ENCODE measurements at places on chromosomes 7 and 10.

DNA sequence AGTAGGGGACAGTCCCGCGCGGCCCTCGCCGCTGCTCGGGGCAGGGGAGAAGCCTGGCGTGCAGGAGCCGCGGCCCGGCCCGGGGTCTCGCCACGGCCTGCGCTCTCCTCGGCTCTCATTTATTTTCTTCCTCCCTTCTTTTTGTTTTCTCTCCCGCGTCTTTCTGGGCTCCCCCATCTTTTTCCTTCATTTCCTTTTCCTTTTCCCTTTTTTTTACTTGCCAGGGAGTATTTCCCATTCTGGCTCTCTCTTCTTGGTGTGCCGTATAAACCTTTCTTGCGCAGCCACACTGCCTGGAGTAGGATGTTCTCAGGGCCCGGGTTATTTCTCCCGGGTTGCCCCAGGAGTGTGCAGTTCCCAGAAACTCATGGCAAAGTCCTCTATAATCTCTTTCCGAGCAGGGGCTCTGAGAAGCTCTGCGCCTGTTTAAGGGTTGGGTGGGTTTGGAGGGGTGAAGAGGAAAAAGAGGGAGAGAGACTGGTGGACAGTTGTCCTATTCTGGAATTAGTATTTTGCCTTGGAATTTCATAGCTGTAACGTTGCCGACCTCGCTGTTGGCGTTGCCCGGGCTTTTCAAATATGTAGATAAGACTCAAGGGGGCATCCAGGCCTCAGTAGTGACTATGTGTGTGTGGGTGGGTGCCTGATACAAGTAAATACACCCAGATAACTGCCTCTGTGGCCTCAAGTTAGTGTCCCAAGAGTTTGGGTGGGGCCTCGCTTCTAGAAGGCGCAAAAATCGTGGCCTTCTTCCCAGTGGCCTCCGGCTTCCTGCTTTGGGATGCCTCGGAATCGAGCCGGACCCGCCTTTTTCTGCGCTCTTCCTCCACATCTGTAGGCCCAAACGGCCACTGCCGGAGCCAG, 4.3 kb upstream of the ZNF503 start:
- DNase-seq = no peak

DNA sequence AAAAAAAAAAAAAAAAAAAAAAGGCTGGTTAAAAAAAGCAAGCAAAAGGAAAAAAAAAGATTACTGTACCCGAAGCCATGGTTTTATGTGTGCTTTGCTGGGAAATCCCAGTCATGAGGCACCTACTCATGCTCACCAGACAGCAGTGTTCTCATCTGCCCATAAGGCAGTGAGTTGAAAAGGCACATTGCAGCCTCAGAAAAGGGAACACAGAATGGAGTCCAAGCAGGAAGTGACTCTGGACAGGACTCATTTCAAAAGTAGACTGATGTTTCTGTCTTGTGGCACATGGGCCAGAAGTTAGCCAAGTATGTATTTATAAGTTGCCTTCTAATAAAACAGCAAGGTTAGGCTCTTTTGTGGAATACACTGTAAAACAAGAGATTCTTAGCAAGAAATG, 40.2 kb downstream of the PDSS1 start:
- DNase-seq = no peak

- no peak for DNase-seq
These were observed 121.5 kb downstream of the SLIT1 start for GRCh38 chr10:97063983-97064837.

- no peak for DNase-seq
These were observed 199.5 kb downstream of the REEP3 start for GRCh38 chr10:63720676-63721075.

- no peak for DNase-seq
These were observed 49.6 kb upstream of the PDE1C start for GRCh38 chr7:32119790-32120196.

- DNase-seq = no peak
These were observed 238.2 kb upstream of the GRB10 start for GRCh38 chr7:51020944-51021343.

DNA sequence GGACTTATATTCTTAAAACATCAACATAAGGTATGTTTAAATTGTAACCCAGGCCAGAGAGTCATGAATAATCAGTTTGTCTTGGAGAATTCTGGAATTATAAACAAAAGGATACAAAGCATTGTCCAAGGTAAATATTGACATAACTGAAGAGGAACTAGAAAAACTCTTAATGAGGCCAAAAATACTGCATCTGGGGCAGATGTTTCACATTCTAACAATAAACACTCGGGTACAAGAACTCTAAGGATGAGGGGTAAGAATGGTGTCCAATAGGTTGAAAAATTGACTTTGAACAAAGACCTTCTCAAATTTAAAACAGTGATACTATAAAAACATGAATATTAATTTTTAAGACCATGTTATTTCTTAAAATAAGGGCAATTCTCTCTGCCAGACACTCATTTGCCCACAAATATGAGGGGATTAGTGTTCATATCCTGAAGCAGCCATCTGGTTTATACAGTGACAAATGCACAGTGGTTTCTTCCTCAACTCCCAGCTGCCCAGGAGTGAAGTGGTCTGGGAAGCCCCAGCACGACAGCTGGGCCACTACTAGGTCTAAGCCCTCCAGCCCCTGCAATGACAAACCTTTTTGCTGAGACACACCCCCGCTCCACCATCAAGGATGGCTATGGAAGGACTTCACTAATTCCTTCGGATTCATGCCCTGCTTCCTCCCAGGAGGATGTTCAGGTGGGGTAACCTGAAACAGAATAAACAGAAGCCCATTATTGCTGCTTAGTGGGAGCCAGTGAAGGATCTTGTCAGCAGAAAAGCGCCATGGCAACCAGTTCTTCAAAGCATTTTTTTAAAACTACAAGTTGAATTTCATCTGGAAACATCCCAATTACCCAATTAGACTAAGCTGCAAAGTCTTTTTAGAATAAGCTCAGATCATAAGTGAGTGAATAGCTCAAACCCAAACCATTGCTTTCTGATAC, 107.5 kb upstream of the ARID5B start:
- no peak for DNase-seq

- DNase-seq = no peak
These were observed 155.7 kb upstream of the FGFR2 start for GRCh38 chr10:121753726-121754476.

- no peak for DNase-seq
These were observed 31.5 kb downstream of the TMEM248 start for GRCh38 chr7:66952343-66953043.

DNA sequence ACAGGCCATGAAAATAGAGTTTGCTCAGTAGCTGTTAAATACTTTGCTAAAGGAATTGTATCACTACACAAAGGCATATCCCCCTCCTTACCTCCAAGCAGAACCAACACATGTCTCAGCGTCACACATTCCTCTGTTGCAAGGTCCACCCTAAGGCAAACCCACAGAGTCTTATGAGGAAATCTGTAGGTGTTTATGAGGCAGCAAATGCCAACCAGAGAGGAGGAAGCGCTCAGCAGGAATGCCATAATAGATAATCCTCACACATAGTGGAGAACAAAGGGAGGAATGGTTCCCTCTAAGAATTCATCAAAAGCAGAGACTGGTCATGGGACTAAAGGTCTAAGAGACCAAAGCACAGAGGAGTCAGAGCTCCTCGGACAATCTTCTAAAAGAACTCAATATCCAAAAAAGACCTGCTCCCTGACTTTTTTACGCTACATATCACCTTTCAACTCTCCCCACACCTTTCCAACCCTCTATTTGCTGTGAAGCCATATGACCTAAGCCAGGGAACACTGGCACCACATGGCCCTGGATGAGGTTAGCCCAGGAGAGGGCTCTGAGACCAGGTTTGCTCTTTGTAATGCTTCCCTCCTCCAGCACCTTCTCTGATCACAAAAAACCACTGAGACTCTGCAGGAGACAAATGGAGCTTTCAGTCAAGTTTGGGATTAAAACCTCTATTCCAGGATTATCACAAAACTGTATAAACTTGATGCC, 7.3 kb downstream of the SLC25A13 start:
- DNase-seq = no peak

- DNase-seq = no peak
These were observed 55.3 kb downstream of the CSGALNACT2 start for GRCh38 chr10:43193496-43194080.

DNA sequence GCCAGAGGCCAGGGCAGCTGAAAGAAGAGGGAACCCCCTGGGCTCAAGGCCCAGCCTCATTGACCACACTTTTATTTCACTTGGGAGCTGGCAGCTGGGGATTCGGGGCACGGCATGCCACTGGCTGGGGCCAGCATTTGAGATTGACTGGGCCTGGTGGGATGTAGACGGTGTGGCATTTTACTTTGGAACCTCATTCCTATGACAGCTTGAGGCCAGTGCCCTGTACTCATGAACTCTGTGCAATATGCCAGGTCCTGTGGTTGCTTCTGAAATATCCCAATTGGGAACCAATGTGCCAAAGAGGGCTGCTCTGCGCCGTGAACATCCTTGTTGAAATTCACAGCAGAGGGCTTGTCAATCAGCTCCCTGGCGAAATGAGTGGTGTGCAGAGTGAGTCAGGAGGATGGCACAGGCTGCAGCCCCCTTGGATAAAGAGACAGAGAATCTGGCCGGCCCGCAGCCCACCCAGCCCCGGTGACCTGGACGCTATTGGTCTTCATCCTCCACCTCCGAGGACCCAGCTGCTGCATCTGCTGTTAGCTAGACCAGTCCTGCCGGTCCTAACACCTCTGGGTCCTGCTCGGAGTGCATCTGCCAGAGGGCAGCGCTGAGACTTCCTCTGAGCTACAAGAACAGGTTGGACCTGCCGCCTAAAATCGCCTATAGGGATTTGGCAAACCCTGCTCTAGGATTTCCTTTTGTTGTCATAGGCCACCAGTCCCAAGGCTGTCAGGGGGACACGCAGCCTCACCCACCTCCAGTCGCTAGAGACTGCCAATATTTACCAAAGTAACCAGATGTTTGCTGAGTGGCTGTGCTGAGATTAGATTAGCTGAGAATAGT, 58.0 kb downstream of the PRKAG2 start:
- DNase-seq = no peak

DNA sequence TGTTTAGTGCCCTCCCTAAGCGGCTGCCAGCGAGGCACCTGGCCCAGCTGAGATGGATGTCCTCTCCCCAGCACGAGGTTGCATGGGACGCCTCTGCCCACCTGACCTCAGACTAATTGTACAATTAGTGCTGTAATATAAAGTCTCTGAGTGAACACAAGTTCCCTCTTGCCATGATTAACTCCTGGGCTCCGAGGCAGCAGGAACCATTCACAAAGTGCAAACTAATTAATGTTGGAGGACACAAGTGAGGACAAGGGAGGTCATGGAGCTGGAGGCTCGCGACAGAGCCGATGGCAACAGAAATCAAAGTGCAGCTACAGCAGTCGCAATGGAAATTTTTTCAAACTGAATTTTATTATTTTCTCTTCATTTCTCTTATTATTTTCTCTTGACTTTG, 156.6 kb upstream of the ADARB2 start:
- no peak for DNase-seq

DNA sequence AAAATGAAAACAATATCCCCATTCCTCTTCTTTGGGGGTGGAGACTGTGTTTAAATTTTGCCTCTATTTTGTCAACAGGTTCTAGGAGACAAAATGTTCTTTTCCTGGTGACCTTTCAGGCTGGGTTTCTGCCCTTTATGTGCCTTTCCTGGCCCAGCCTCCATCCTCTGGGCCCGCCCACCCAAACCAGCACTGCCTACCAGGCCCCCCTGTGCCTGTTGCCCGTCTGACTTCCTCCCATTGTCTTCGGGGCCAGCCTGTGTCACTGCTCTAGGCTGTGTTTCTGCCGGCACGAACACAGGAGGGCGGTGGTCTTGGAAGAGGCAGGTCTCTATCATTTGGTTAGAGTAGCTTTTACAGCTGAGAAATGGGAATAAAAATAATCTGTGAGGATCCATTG, 13.9 kb downstream of the TSPAN14 start:
- no peak for DNase-seq

- no peak for DNase-seq
These were observed 281.1 kb downstream of the PLXNA4 start for GRCh38 chr7:132295175-132295574.

DNA sequence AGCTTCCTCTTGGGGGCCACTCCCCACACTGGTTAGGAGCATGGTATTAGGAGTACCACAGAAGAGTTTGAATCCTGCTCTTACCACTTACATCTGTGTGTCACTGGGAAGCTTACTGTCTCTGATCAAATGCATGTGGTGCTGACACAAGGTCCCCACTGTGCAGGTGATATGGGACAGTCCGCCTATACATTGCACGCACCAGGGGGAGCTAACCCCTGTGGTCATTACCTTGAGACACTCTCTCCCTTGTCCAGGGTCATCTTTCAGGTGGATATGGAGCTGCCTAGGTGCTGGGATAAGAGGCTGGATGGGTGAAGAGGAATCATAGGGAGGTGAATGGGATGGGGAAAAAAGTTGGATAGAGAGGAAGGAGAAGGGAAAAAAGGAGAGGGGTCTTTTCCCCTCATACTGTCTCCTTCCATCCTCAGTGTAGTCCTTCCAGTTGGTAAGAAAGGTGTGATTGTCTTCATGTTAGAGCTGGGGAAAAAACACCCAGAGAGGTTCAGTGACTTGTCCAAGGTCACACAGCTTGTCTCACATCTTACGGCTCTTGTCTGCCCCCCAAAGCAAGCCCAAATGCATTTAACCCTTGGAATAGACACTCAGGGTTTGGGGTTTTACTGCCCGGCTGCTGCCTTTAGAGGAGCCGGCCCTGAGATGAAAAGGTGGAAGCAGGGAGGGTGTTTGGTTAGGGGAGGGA, 125.9 kb downstream of the CDH23 start:
- DNase-seq = no peak

DNA sequence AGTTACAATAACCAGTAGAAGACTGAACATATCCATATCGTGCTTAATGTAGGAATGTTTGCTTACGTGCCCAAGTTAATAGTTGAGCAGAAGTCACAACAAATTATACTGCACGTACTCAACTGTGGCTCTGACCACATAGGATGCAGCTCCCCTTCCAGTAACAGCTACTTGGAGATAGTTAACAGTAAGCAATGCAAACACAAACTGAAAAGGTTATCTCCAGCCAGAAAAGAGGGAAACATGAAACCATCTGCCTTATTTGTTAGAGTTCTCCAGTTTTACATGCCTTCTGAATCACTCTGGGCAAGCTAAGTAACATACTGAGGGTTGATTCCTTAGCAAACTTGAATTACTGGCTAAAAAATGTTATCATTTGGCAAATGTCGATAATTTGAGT, 9.8 kb downstream of the DHX32 start:
- no peak for DNase-seq

DNA sequence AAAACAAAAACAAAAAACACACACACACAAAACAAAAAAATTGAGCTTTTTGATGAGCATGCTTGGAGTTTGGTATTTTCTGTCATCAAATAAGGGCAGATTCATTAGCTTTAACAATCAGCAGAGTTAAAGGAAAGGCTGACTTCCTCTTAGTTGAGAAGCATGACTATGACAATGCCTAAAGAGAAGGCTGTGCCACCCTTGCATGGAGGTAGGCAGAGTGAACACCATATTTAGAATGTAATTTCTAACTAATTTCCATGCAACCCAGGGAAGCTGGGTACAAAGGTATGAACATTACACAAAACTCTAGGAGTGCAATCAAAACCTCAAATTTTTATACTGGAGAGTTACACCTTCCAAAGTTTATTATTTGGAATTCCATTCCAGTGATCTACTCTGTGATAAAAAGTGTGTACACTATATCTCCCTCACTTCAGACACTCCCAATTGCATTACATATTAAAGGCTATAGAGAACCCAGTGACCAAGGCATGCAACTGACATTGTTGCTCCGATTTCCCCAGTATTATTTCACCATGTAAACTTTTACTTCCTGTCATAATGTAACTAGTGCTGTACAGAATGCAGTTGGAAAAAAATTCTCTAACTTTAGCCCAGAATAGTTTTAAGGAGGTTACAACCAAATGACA, 9.4 kb upstream of the CYCS start:
- no peak for DNase-seq

GRCh38 chr7:7897509-7897908, 71.1 kb upstream of the GLCCI1 start:
- no peak for DNase-seq

GRCh38 chr10:104293781-104294321, 24.9 kb downstream of the GSTO2 start:
- DNase-seq = no peak

Data from stimulated activated CD4-positive, alpha-beta T cell treated with anti-CD3 and anti-CD28 coated beads, Interleukin-12 subunit alpha, Interleukin-12 subunit beta, amount 100 ng/mL, for 48 hours (primary cell).